H9 (cell line): ENCODE measurements at places on chromosomes 6 and 20.

DNA sequence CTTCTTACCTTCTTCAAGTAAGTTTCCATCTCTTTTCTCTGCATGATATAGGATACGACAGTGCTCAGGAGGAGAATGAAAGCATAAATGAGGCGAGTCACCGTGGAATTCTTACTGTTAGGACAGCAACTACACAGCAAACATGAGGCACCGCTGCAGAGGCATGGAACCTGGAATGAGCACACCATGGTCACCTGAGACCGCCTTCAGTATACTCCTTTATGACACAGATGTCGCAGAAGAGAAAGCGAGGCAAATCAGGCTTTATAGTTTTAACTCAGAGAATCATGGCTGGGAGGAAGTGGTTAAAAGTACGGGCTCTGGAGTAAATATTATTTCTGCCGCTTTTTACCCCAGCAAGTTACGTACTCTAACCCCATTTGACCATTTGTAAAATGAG, 8.0 kb downstream of the SERINC3 start:
- no peak for DNase-seq

DNA sequence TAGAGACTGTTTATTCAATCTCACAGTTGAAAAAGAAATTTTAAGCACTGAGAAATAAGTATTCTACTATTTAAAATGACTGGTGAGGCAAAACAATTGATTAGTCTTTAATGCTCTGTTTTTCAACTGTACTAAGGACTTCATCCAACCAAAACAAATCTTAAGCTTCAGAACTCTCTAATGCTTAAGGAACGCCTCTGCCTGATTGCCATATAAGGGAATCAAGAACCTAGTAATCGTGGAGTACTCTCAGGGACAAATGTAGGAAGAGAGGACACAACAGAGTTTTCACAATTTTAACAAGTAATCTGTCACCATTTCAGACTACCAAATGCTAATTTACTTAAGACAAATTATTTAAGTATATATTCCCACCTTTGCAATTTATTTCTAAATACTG, 16.1 kb downstream of the FBXO30 start:
- no peak for DNase-seq

- DNase-seq: no peak
These were observed 59.7 kb downstream of the BTBD9 start for GRCh38 chr6:38580030-38580429.

GRCh38 chr20:16599257-16599656, 26.0 kb upstream of the KIF16B start:
- DNase-seq: no peak

GRCh38 chr20:36582821-36583220, 9.4 kb downstream of the TGIF2 start:
- no peak for DNase-seq

- DNase-seq: no peak
These were observed 273.4 kb upstream of the SASH1 start for GRCh38 chr6:148069256-148069655.

DNA sequence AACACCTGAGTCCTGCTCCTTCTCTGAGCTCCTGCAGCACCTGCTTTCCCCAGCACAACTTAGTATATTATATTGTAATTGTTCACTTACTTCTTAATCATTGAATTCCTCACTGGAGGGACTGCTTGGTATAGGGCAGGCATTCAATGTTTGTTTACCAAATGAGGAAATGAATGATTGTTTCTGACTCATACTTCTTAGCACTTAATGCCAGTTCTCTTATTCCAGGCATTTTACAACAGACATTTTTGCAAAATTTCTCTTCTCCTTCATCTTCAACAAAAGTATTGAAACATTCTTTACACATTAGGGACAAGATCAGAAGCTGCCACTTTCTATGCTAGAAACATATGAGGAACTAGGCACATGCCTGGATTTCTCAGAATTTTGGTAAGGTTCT, 119.4 kb downstream of the TBX18 start:
- no peak for DNase-seq

GRCh38 chr6:139964737-139965136, 590.3 kb upstream of the CITED2 start:
- DNase-seq: no peak

- no peak for DNase-seq
These were observed 47.5 kb upstream of the ALDH8A1 start for GRCh38 chr6:134997133-134997995.

DNA sequence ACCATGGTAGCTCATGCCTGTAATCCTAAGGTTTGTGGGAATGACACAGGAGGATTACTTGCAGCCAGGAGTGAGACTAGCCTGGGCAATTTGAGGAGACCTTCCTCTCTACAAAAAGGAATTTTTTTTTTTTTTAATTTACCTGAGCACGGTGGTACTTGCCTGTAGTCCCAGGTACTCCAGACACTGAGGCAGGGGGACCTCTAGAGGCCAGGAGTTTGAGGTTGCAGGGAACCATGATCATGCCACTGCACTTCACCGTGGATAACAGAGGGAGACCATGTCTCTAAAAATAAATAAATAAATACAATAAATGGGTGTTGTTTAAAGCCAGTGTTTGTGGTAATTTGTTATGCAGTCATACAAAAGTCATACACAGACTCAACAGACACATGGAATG, 2.4 kb upstream of the HLA-F start:
- peak; percentile 71 for DNase-seq

DNA sequence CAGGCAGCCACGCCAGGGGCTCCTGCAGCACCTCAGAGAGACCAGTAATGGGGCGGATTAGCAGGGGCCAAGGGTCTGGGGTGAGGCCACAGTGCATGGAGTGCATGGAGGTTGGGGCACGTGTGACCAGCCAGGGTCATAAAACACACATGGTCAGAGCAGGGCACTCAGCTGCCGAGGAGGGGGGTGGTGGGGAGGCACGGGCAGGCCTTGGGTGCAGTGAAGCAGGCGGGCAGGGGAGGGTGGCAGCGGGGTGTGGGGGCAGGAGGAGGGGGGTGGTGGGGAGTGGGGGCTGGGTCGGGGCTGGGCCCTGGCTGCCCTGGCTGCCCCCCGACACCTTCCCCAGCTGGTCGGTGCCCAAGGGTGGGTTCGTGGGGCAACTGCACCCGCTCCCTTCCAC, 23.7 kb upstream of the NTSR1 start:
- no peak for DNase-seq

DNA sequence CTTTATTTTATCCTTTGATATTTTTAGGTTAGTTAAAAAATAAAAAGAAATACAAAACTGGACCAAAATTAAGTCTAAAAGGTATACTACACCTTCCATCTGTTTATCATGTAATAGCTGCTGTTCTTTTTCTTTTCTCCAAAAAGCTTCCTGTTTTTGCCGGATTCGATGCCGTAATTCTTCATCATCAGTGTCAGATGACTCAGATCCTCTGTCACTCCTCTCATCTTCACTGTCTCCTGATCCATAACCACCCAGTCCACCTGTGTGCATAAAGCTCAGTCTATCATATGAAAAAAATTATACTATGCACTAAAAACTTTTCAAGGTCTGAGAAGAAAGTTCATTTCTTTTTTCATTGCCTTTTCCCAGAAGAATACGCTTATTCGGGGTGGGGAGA, 8.5 kb upstream of the COQ3 start:
- DNase-seq: no peak

DNA sequence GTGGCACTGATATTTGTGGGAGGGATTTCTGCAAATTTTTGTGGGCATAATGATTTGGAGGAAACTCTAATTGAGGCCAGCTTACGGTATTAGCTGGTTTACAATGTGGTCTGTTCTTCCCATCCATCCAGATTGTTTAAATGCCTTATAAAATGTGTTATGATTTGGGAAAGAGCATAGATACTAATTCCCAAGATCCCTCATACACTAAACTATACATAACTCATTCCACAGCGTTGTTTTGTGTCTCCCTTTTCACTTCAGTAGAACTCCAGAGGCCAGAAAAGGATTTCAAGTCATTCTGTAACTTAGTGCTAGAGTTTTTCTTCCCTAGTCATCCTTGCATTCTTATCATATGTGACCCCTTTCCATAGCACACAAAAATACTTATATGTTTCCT, 292.6 kb upstream of the NT5E start:
- no peak for DNase-seq

- no peak for DNase-seq
These were observed 13.8 kb upstream of the BMP7 start for GRCh38 chr20:57280221-57280620.

DNA sequence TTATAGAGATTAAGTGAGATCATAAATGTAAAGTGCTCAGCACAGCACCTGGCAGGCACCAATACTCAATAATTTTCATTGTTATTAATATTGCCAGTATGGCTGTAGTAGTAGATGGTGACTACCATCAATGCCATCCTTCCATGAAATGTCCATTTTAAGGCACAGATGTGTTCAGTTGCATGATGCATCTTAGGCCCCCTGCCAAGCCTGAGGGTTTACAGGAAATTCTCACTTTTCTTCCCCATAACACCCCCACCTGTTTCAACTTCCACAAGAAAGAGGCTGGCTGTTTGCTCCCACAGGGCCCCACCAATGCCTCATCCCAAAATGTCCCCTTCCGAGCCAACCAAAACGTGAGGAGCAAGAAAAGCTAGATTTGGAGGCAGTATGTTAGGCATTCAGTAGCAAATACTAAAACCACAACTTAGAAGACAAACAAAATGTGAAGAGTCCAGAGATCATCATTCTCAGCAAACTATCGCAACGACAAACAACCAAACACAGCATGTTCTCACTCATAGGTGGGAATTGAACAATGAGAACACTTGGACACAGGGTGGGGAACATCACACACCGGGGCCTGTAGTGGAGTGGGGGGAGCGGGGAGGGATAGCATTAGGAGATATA, 110.6 kb upstream of the NHSL1 start:
- DNase-seq: no peak

GRCh38 chr6:127956260-127956888, 55.5 kb upstream of the THEMIS start:
- DNase-seq: no peak

GRCh38 chr20:1456300-1456699, 10.3 kb downstream of the NSFL1C start:
- DNase-seq: no peak

GRCh38 chr20:34829191-34829590, 3.7 kb upstream of the NCOA6 start:
- no peak for DNase-seq

- DNase-seq: no peak
These were observed 2.2 kb downstream of the PSORS1C1 start for GRCh38 chr6:31116661-31117385.

- DNase-seq: no peak
These were observed 21.9 kb upstream of the RREB1 start for GRCh38 chr6:7085911-7086310.

DNA sequence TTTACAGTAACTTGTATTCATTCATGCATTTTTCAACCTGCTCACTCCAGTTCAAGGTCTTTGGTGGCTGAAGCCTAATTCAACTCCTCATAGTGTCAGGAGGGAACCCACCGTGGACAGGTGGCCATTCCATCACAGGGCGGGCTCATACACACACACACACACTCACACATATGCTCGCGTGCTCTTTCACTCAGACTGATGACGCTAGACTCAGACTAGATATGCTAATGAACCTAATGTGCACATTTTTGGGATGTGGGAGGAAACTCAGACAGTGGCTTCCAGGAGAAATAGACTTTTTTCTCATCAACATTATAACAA, 56.7 kb downstream of the TRIM27 start:
- DNase-seq: no peak

- DNase-seq: no peak
These were observed 610 bp downstream of the CASP8AP2 start for GRCh38 chr6:89830170-89830809.

DNA sequence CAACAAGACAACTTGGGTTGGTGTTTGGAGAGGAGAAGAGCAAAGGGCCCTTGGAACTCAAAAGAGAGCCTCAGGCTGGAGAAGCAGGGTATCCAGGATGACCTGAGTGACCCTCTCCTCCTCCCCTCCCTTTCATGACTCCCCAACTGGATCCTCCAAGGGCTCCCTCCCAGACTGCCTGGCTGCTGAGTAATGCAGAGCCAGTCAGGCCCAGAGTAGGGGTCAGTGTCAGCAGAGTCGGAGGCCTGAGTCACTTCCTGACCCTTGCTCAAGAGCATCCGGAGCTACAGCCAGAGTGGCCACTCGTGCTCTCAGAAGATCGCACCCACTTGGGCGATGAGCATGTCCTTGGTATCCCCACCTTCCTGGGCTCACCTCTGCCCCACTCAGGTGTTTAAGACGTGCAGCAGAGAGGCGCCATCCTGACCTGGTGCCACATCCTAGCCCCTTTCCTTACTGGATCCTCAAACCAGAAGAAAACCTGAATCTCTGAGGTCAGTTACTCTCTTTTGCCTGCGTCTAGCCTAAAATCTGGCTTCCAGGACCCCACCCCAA, 2.8 kb upstream of the MAPK13 start:
- no peak for DNase-seq

DNA sequence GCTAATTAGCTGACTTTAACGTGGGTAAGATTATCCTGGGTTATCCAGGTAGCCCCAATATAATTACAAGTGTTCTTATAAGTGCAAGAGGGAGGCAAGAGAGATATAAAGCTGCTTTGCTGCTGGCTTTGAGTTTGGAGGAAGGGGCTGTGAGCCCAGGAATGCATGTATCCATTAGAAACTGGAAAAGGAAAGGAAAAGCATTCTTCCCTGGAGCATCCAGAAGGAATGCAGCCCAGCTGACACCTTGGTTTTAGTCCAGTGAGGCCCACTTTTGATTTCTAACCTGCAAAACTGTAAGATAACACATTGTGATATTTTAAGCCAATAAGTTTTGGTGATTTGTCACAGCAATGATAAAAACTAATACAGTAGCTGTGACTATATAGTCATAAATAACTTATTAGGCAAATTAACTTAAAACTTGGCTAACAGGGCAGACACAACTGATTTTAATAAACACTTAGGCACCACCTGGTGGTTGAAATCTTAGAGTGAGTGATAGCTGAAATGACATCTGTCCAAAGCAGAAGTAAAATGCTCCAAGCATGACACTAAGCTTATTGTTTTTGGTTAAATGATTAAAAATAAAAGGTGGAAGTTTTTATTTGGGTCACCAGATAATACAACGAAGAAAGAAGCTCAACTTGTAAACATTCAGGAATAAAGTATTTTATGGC, 35.6 kb downstream of the ADGRF4 start:
- no peak for DNase-seq

DNA sequence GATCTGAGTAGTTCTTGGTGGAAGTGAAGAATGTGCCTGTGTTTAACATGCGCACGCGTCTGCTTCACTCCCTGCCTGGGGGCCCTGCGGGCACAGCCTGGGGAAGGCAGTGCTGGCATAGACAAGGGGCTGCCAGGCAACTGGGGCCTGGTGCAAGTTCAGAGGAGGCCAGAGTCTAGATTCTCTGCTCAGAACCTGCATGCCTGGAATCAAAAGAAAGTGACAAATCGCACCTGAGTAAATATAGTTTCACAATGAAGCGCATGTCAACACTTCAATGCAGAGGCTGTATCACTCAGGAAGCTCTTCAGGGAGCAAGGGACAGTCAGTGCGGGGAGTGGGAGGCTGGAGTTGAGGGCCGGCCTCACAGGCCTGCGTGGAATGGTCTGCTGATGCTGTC, 24.2 kb upstream of the PPP1R14C start:
- no peak for DNase-seq

DNA sequence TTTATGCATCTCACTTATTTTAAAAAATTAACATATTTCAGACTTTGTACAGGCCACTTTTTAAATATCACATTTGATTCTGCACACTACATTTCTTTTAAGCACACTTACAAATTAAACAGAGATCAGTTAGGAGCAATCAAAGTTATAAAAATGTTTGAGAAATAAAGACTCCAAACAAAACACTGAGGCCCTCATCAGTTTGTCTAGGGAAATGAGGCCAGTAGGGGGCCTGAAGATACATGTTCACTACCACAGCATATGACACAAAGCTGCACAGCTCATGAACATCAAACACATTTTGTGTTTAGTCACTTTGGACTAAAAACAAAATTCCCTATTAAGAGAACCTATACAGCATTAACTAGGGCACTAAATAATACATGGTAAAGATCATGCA, 180.5 kb downstream of the PDE7B start:
- DNase-seq: no peak
